ENCODE measurements at places on chromosomes 2 and 18.

DNA sequence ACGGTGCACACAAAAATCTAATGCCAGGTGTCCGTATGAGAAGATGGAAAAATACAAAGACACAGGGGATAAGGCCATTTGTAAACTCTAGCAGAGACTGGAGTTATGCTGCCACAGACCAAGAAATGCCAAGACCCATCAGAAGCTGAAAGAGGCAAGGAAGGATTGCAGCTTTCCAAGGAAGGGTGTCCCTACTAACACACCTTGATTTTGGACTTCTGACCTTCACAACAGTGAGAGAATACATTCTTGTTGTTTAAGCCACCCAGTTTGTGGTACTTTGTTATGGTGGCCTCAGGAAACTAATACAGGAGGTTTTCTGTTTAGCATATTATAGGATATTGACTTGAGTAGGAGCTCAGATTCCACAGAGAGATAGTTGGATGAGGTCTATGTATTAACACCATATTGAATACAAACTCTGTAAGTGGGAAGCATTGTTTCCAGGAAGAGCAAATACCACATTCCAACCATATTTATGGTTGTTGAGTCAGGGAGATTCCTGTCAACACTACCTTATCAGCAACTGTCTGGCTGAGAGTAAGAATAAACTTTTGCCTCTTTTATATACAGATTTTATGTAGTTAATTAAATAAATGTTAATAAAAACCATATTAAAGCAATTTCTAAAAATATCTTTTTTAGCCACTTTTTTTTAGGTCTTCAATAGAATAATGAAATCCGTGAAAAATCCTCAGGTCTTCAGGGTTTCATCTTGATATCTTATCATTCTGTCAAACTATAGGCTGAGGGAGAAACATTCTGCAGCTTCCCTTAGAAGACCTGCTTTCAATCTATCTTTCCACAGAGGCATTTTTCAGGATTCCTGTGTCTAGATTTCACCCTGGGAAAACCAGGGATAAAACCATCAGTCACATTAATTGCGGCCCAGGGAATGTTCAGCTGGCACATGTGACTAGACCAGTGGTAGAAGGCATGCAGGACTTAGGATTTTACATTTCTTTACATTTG is 35.4 kb upstream of the HNMT start:
- DNase-seq = no peak

GRCh38 chr2:223032187-223033142 is 19.5 kb upstream of the KCNE4 start:
- DNase-seq = no peak

DNA sequence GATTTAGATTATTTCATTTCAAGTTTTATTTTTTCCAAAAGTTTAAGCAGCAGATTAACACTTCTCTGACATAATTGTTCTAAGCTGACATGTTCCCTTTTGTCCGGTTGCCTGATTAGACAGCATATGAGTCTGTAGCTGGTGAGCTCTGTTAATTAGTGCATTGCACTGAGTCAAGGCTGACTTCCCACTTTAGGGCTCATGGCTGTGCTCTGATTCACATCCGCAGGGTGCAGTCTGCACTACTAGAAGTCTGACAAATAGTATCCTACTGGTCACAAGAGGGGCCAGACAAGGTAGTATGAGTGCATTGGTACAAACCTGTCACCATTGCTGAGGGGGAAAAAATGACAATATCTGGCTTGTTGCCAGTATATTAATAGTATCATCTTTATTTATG is 443.9 kb upstream of the ZNF804A start:
- DNase-seq = no peak

DNA sequence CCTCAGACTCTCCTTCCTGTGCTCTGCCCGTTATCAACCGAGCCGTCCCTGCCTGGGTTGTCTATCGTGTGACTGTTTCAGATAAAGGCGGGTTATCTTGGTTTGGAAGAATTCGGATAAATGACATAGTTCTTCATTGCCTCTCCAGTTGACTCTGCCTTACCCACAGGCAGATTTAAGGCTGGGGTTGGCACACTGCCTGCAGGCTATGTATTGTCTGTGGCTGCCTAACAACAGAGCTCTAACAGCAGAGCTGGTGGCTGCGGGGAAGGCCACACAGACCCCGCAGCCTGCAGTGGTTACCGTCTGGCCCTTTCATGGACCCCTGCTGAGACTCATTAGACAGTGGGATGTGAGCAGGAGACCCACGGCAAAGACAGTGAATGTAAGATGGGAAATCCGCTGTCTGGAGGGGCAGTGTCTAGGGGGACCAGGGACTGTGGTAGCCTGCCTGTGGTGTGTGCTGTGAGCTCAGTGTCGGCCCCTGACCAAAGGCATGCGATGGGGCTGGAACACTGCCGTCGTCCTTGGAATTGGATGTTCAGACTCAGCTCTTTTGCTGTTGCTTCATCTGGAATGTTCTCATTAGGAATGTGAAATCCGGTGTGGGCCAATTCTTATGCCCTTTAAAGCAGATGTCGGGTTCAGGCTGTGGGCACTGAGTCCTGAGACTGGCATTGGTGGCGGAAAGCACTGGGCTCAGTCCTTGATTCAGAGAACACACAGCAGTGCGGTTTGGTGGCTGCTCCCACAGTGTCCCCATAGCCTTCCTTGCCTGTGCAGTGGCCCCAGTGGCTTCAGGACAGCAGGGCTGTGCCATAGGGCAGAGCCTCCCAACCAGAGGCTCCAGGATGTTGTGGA is 44.5 kb downstream of the SH3RF3 start:
- DNase-seq = no peak

- DNase-seq = no peak
Measured at GRCh38 chr18:34493566-34494358, 216.3 kb upstream of the DTNA start.

- DNase-seq = no peak
Measured at GRCh38 chr2:8484502-8485283, 197.2 kb upstream of the ID2 start.

GRCh38 chr2:204664708-204665121 is 119.4 kb downstream of the PARD3B start:
- no peak for DNase-seq

DNA sequence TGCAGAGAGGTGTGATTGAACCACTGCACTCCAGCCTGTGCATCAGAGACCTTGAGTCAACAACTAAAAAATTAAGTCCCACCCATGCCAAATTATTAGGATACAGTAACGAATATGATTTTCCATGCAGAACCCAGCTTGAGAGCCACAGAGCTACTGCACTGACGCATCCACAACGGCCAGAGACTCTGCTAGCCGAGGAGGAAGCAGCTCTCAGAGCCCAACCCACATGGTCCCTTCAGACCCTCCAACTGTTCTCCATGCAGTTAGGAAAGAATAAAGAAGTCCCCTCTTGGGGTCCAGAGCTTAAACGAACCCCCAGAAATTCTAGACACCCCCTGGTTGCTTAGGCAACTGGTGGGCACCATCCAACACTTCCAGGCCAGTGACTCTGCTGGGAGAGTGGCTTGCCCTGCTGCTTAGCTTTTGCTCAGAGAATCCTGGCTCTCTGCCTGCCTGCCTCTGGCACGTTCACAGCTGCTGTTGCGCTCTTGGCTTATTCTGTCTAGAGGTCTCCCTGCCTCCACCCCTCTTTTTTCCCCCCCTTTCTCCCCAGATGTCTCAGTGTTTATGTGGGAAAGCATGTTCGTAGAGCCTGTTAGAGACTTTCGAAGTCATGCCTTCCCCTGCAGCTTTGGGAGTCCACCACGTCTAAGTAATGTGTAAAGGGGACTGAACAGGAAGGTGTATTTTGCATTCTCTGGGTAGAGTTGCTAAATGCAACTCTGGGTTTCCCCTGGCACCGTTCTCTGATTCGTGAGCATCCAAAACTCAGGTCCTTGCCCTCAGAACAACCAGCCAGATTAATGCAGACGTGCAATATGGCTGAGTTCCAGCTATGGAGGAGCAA is 26.0 kb upstream of the SP3 start:
- DNase-seq = no peak

DNA sequence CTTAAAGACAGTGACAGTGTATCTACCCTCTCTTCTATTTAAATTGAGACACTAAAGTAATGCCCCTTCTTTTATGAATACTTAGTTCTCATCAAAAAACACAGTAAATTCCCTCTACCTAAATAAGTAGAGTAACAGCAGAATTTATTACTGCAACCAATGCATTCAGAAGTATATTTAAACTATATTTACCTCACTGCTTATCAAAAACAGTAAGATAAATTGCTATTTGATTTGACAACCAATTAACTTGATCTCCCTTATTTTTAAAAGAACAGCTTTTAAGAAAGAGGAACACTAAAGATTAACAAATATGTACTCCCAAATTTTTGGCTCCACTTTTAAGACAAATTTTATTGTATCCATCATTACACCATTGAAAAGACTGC is 4.8 kb downstream of the SATB2 start:
- no peak for DNase-seq

GRCh38 chr2:70659551-70659950 is 105.9 kb upstream of the TGFA start:
- no peak for DNase-seq

DNA sequence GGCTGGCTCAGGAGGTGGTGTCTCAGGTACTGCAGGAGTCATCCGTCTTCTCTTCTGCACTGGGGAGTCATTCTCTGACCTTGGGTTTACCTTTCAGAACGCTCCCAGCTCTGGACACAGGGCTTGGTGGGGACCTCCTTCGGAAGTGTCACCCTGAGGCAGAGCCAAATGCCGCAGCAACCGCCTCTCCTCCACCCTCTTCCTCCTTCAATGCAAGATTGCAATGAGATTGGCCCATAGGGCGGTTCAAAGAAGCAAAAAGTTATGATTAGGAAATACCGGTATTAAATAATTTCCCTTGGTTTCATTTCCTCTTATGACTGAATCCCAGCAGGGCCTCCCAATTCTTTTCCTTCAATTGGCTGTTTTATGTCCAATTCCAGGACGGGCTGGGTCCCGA is 178.8 kb downstream of the ACKR3 start:
- no peak for DNase-seq

GRCh38 chr18:37987901-37988300 is 422.3 kb upstream of the CELF4 start:
- DNase-seq = no peak

GRCh38 chr2:133576714-133577113 is 8.5 kb upstream of the NCKAP5 start:
- DNase-seq = no peak
